AG08395 (cell line): ENCODE measurements at places on chromosomes 16 and 17.

- DNase-seq: no peak
Measured at GRCh38 chr16:9570521-9570920, 479.1 kb downstream of the HAPSTR1 start.

GRCh38 chr16:68778551-68779231 is 41.6 kb downstream of the CDH1 start:
- DNase-seq: no peak

DNA sequence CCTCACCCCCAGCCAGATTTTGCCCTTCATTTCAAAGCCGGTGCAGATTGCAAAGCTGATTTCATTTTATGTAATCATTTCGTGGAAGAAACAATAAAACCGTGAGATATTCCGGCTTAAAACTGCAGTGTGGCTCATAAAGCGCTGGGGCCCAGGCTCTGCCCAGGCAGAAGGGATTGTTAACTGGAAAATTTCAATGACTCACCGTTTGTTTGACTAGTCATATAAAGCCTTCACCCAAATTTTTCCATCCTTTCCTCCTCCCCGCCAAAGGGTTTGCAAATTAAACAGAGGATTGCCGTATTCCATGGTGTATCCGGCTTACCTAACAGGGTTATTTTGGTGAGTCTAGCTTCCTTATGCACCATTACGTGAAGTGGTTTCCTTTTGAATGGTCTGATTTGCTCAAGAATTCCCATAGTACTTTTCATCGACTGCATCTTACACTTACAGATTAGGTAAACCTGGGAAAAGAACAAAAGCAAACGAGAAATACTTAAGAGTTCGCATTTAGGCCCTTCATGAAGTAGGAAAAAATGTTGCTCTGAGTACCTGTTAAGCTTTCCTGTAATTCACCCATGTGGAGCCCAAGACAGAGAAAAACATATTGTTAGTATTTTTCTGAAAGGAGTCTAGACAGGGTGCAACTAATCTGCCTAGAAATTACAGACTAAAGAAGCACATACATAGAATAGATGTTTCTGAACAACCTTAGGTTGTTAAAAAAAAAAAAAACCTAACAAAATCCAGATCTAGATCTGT is 949 bp upstream of the GSPT1 start:
- DNase-seq: peak; percentile 45

GRCh38 chr16:86597126-86597879 is 19.0 kb downstream of the FOXL1 start:
- DNase-seq: no peak

GRCh38 chr16:31488468-31489297 is 5.8 kb downstream of the SLC5A2 start:
- DNase-seq: no peak

GRCh38 chr16:22864375-22864774 is 50.4 kb downstream of the HS3ST2 start:
- no peak for DNase-seq

- DNase-seq: no peak
Measured at GRCh38 chr17:8448310-8448709, 12.6 kb downstream of the NDEL1 start.

- DNase-seq: no peak
Measured at GRCh38 chr17:20045476-20045875, 36.3 kb downstream of the SPECC1 start.

- DNase-seq: no peak
Measured at GRCh38 chr16:35146723-35147458, 1687.5 kb downstream of the TP53TG3F start.

- DNase-seq: peak; percentile 33
Measured at GRCh38 chr16:87687126-87687910, 78.5 kb downstream of the KLHDC4 start.

DNA sequence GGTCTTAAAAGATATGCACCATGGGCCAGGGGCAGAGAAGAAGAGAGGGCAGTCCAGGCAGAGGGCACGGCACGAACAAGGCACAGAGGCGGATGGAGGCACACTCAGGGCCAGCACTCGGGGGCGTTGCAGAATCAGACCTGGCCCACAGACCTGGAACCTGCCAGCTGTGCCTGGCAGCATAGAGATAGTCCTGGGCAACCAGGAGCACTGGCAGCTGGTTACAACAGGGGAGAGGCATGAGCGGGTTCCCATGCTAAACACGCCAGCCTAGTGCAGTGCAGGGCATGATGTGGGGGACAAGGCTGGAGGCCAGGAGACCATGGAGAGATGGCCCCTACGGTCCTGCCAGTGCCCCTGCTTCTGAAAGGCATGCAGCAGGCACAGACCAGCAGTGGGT is 56.9 kb upstream of the RBFOX3 start:
- no peak for DNase-seq

DNA sequence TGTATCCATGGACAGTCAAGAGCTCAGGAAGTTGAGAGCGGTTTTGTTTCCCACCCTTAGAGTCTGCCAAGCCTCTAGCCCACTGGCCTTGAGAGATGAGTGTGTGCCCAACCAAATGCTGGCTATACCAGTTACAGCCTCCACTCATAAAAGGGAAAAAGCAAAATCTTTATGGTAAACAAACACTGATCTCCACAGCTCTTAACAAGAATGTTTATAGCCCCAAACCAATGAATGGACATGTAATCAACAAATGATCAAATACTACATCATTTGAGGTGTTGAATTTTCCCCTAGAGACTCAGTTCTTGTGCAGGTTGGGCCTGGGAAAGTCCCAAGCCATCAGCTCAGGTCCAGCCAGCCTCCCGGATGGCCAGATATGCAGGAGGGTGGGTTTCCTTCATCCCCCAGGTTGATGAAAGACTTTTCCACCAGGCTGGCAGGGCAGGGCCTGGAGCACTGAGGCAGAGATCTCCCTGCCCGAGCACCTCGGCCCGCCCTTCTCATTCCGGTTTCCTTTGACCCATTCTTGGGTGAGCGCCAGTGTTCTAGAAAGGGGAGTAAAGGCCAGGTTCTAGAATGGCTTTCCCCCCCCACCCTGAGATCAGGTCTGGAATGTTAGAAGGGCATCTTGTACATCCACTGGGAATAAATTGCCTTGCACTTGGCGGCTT is 3.9 kb upstream of the EFTUD2 start:
- no peak for DNase-seq

GRCh38 chr16:11111856-11112634 is 144.0 kb downstream of the SOCS1 start:
- DNase-seq: no peak

GRCh38 chr16:4990415-4990814 is 32.3 kb downstream of the SEC14L5 start:
- DNase-seq: no peak

GRCh38 chr17:42675348-42675964 is 1.3 kb downstream of the PLEKHH3 start:
- DNase-seq: no peak

GRCh38 chr17:81249223-81250040 is 10.3 kb downstream of the NDUFAF8 start:
- DNase-seq: no peak

DNA sequence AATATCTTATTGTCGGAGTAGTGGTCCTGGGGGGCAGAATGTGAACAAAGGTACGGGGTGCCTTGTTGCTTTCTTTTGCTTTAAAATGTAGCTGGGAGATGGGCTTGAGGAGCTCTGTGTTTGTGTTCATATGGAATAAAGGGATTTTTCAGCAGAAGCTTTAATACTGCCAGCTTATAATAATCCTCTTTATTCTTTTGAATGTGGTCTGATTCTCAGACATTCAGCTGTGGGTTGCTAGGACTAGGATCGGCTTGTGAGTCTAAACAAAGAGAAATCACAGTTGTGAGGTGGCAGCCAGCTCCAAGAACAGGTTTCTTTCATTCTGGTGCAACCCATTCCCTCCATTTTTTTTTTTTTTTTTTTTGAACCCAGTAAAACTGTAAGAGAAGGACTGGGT is 7.2 kb downstream of the MRPL58 start:
- no peak for DNase-seq

DNA sequence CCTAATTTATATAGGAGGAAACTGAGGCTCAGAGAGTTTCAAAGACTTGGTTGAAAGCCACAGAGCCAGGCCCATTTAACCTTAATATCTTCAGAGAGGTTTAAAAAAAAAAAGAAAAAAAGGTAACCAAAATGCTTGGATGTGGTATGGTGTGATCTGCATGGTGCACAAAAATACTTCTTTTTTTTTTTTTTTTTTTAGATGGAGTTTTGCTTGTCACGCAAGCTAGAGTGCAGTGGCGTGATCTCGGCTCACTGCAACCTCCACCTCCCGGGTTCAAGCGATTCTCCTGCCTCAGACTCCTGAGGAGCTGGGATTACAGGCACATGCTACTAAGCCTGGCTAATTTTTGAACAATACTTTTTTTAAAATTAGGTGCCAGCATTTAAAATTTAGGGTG is 101.8 kb downstream of the XYLT1 start:
- DNase-seq: no peak

GRCh38 chr17:61065263-61065773 is 334.3 kb upstream of the TBX2 start:
- DNase-seq: peak; percentile 52

DNA sequence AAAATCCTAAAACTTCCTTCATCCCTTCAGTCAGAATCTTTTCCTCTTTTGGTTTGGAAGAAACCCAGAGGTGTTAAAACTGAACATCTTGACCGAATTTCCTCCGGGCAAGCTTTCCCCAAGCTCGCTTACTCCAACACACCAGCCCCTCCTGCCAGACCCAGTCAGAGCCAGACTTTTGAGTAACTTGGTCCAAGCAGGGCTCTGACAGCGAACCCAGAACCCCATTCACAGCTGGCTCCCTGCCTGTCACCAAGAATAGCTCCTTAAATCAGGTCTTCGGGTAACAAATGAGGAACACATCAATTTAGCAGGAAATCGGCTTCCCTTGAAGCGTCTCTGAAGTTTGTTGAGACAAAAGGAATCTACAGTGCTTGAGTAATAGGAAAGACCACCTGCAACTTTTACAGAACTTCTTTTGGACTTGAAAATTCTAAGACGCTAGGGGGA is 27.3 kb downstream of the GAS7 start:
- DNase-seq: peak; percentile 33

DNA sequence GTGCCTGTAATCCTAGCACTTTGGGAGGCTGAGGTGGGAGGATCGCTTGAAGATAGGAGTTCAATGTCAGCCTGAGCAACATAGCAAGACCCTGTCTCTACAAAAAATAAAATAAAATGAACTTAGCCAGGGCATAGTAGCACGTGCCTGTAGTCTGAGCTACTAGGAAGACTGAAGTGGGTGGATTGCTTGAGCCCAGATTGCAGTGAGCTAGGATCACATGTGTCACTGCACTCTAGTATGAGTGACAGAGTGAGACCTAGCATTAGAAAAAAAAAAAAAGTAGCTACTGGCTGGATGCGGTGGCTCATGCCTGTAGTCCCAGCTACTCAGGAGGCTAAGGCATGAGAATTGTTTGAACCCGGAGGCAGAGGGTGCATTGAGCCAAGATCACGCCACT is 6.0 kb downstream of the ADAP2 start:
- no peak for DNase-seq
